ENCODE measurements at places on chromosomes 7 and 10. TPM values are rescaled to one million over a fixed set of nuclear protein-coding genes. Genes with fewer than 3 reads are reported as not detected.

- no peak for DNase-seq
These were observed 61.7 kb upstream of the CSTF2T start for GRCh38 chr10:51760864-51761640.

DNA sequence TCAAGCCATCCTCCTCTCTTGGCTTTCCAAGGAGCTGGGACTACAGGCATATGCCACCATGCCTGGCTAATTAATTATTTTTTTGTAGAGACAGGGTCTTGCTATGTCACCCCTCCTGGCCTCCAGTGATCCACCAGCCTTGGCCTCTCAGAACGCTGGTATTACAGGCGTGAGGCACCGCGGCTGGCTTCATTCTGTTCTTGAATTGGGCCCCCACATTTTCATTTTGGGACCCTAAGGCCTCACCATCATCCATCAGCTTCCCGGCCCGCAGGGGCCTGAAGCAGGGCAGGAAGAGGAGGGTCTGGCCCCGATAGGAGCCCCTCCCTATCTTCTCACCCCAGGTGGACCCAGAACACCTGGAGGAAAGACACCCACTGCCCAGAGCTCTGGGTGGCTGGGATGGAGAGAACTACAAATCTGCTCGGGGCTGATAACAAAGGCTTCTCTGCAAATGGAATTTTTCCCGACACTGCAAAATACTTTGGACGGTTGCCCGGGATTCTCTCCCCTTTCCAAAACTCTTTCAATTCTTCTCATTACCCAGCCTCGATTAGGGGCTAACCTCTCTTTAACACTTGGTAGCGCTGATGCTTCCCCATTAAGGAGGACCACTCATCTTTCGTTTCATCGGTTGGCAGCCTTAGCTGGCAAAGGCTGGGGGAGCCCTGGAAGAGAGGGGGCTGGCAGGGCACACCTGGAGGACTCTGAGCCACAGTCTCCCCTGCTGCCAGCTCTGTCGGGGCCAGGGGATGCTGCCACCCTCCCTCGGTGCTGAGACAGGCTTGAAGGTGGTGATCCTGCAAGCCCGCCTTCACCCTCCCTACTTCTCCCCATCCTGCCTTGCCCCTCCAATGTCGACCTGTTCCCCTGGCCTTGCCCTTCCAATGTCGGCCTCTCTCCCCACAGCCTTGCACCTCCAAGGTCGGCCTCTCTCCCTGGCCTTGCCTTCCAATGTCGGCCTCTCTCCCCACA is 81.0 kb upstream of the GNA12 start:
- DNase-seq, result no peak

GRCh38 chr7:93055543-93056107 is 62.2 kb downstream of the SAMD9 start:
- peak; percentile 22 for DNase-seq

DNA sequence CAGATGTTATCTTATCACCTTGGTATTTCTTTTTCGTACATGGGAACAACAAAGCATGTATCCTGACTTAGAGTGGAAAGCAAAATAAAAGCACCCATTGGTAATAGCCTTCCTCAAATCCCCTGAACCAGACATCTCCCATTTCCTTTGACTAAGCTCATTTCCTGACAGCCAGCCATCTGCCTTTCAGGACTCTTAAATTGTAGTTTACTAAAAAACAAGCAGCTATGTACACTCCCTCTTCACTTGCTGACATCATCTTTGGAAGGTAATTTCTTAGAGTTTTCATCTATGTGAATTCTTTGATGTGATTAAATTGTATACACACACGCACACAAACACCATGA is 40.7 kb downstream of the ARL4A start:
- no peak for DNase-seq

DNA sequence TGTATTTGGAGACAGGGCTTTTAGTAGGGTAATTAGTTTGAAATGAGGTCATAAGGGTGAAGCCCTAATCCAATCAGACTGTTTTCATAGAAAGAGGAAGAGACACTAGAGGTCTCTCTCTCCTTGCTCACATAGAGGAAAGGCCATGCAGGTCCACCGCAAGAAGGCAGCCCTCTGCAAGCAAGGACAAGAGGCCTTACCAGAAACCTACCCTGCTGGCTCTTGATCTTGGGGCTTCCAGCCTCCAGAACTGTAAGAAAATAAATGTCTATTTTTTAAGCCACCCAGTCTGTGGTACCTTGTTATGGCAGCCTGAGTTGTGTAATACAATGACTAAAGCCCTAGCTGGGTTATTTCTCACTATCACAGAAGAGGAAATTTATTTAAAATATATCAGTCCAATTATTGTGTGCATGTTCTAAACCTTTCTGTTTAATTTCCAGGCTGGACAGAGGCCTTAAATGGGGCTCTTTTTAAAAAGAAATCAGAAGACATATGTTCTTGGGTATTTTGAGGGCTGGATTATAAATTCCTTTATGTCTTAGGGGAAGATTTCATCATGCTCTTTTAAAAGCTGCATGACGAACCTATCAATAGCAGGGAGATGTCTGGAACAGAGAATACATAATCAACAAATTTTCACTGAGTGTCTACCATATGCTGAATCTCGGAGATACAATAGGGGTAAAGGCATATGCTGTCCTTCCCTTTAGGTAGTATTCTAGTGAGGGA is 12.9 kb upstream of the TMEM26 start:
- DNase-seq, result no peak

DNA sequence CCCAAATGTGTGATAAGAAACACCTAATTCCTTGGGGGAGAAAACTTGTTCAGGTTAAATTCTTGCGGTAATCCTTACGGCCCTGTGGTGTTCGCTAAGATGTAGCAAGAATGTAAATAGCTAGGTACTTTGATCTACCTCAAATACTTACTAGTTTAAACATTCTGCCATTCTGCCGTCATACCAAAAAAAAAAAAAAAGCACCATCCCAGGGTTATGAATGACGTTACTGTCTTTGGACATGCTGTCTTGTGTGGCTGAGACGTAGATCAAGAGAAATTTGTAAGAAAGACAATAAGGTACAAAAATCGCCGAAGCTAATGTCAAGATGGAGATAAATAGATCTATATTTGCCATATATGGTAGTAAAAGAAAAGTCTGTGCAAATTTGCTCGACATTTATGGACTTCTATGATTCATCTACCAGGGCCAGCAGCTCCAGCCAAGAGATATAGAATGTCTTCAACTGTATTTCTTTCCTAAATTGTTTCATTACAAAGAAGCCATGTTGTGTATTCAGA is 195.6 kb downstream of the CUX1 start:
- no peak for DNase-seq

GRCh38 chr7:131957338-131958020 is 401.1 kb upstream of the PODXL start:
- no peak for DNase-seq

DNA sequence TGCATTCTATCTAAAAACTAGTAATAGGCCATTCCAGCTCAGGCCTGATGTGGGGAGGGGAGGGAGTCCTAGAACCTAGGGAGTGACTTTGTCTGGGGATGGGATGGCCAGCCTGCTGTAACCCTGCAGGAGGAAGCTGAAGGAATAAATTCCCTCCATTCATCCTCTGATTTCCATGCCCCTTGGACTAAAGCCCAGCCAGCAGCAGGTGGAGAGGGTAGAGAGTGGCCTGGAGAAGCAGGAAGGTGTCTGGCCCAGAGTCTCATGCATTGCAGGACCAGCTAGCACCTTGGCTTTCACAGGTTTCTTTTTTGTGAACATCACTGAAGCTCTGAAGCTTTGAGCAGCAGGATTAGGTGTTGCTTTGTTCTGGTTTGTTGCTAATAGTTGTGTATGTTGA is 32.8 kb upstream of the CDH23 start:
- DNase-seq, result no peak

GRCh38 chr10:131195558-131196159 is 115.9 kb downstream of the TCERG1L start:
- DNase-seq, result no peak

GRCh38 chr10:85547460-85548023 is 819.1 kb downstream of the GRID1 start:
- DNase-seq, result no peak

GRCh38 chr7:122983261-122983660 is 12.2 kb downstream of the TAS2R16 start:
- DNase-seq, result no peak

GRCh38 chr7:142851919-142852318 is 3.0 kb upstream of the EPHB6 start:
- no peak for DNase-seq

- no peak for DNase-seq
These were observed 139.4 kb upstream of the AGR3 start for GRCh38 chr7:17021205-17021604.

- no peak for DNase-seq
These were observed 19.5 kb downstream of the MTPN start for GRCh38 chr7:135957627-135958026.

DNA sequence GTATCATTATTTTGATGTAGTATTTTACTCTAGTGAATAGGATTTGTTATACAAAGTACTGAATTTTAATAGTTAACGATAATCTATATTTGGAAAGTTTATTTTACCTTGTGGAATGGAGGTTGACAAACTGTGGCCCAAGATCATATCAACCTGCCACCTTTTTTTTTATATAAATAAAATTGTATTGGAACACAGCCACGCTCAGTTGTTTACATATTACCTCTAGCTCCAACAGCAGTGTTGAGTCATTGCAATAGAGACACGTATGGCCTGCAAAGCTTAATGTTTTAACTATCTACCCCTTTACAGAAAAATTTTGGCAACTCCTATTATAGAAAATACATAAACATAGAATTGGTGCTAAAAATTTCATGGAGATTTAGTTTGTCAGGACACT is 239.3 kb downstream of the THSD7A start:
- no peak for DNase-seq

- DNase-seq, result no peak
These were observed 45.3 kb downstream of the CYP17A1 start for GRCh38 chr10:102791754-102792395.

DNA sequence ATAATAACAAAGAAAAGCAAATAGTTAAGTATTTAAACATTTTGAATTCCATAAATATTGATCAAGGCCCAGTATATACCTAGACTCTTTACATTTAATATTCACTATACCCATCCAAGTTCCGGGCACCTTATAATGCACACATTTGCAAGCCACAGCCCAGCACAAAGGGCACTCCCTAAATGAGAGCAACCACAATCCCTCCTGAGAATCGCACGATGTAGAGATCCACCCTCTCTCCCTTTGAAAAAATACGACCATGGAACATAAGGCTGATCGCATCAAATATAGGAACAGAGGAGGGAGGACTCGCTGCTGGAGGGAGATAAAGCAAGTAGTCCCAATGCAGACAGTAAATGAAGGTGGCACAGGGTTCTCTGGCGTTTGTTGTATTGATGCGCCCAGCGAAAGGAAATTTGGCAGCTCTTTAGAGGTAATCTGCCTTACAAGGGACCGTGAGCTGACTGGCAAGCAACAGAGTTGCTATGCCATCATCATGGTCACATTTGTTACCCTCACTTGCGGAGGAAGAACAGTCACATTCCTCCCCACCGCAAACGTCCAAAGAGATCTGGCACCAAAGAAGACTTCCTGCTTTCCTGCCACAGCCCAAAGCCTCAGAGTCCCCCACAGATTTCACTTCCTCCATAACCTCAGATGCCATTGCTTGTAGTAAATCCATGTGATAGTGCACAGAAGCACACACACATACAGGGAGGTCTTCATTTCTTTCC is 16.1 kb upstream of the TAS2R40 start:
- no peak for DNase-seq

DNA sequence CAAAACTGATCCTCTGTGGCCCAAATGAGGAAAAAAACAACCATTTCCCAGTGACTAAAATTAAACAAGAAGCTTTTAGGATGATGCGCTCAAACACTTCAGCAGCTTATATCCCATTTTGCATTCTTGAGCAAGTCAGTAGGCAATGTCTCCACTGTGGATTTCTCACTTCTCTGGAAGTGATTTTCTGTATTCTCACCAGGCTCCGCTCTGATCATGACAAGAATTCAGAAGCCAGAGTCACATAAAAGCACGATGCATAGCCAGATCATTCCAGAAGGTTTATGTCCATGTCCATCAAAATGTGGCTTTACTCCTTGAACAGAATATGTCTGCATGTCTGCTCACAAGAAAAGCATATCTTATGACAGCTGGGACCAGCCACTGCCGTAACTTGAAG is 481.4 kb downstream of the ADRA2A start:
- DNase-seq, result no peak

DNA sequence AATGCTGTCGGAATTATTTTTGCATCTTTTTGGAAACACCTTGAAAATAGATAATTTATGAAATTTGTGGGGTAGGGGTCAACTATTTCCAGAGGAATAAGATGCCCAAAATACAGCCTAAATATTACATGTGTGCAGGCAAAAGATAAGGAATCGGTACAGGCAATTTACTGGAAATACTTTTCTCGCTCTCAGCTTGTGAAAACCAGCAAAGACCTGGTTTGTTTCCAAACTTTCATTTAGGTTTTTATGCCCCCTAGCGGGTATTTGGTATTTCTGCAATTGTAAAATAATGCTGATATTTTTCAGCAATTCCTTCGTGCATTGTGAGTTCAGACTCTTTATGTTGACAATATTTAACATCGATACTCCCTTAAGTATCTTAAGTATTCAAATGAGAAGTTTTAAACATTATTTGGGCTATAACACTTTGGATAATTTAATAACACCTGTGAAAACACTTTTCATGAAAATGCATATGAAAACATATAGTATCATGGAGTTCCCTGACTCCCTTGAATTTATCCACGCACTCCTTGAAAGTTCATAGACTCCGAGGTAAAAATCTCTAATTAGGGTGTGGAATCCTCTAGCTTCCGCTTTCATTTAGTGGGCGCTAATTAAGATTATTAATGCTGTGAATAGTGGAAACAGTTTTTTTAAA is 132.4 kb downstream of the TSPAN12 start:
- no peak for DNase-seq

GRCh38 chr7:116577320-116577871 is 52.6 kb downstream of the CAV1 start:
- DNase-seq, result no peak

- no peak for DNase-seq
These were observed 137.6 kb upstream of the VWC2 start for GRCh38 chr7:49635800-49636199.

DNA sequence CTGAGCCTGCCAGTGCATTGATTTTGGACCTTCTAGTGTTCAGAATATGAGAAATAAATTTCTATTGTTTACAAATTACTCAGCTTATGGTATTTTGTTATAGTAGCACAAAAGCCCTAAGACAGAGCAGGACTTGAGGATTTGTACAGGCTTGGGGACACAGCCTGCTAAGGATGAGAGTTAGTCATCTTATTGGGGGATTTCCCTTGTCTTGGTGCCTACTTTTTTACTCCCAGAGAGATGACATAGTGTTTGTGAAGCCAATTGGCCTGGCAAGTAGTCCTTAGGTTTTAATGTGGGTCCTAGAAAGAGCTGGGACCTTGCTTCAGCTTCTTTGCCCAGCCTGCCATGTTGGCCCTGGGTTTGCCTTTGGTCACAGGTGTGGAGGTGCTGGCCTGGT is 364.0 kb downstream of the REEP3 start:
- DNase-seq, result no peak

The CRYGN gene
- 0.74 TPM for total RNA-seq

The HMX3 gene
- 15.2 TPM for total RNA-seq

The SLC16A12 gene
- not detected for total RNA-seq

The CCDC172 gene
- not detected for total RNA-seq

The CXCL12 gene
- total RNA-seq, result 0.82 TPM

The ITIH5 gene
- not detected for total RNA-seq

The ATRNL1 gene
- 17.1 TPM for total RNA-seq

The PLAC9 gene
- total RNA-seq, result not detected

The BLNK gene
- 0.10 TPM for total RNA-seq

The PNLIPRP1 gene
- 0.95 TPM for total RNA-seq

The MSMB gene
- total RNA-seq, result not detected

The PPP1R3C gene
- total RNA-seq, result 1.2 TPM

The ZNF853 gene
- total RNA-seq, result 1.4 TPM

Data from Panc1 (cell line).